PC-9 (cell line): ENCODE measurements at places on chromosomes 16 and 17.

GRCh38 chr16:56743840-56744239 is 13.9 kb downstream of the NUP93 start:
- H3K4me1 ChIP-seq: no peaks in the 10 kb centered on the region
- H3K36me3 ChIP-seq: no peaks in the 10 kb centered on the region
- H3K4me3 ChIP-seq: no peak overlapping the region
- no peaks in the 10 kb centered on the region for H3K27me3 ChIP-seq

DNA sequence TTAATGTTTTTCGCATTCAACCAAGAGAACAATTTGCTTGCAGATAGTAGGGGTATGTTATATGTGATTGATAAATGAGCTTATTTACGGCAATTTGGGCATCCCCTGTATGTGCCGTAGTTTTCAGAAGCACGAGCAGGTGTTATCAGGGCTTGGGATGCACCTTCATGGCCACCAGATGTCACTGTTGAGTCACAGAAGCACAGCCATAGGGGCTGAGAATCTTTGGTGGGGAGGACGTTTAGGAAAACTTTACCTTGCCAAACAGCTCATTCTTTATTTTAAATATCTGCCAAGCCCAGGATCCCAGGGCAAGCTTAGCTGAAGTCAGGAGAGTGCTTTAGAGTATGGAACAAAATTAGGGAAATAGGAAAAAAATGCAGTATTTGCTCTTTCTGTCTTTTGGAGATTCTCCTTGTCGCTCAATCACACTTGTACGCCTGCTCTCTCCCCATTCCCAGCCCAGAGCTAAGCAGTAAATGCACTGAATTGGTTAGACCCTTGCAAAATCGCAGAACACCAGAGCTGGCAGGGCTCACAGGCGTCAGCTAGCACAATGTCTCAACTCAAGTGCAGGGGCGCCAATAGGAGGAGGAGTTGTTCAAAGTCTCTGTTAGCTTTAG is 93.6 kb upstream of the MPHOSPH6 start:
- H3K4me1 ChIP-seq: no peaks in the 10 kb centered on the region
- H3K36me3 ChIP-seq: no peaks in the 10 kb centered on the region
- H3K27ac ChIP-seq: no peak overlapping the region
- peak; percentile 27 for DNase-seq
- peaks cover 56% of the 10 kb centered on the region for H3K27me3 ChIP-seq

GRCh38 chr17:68327823-68328557 is 36.7 kb downstream of the ARSG start:
- H3K27ac ChIP-seq: peak overlapping the region; percentile 92
- no peak for DNase-seq
- no peaks in the 10 kb centered on the region for H3K36me3 ChIP-seq
- H3K27me3 ChIP-seq: no peaks in the 10 kb centered on the region

GRCh38 chr17:9937901-9938300 is 32.8 kb upstream of the RCVRN start:
- peaks cover 59% of the 10 kb centered on the region for H3K27me3 ChIP-seq
- no peak overlapping the region for H3K27ac ChIP-seq
- DNase-seq: no peak
- no peak overlapping the region for H3K4me3 ChIP-seq
- H3K36me3 ChIP-seq: no peaks in the 10 kb centered on the region

- no peaks in the 10 kb centered on the region for H3K36me3 ChIP-seq
- H3K4me3 ChIP-seq: no peak overlapping the region
- DNase-seq: peak; percentile 64
- H3K4me1 ChIP-seq: no peaks in the 10 kb centered on the region
Measured at GRCh38 chr16:20774703-20775362, 11.0 kb downstream of the ACSM3 start.

DNA sequence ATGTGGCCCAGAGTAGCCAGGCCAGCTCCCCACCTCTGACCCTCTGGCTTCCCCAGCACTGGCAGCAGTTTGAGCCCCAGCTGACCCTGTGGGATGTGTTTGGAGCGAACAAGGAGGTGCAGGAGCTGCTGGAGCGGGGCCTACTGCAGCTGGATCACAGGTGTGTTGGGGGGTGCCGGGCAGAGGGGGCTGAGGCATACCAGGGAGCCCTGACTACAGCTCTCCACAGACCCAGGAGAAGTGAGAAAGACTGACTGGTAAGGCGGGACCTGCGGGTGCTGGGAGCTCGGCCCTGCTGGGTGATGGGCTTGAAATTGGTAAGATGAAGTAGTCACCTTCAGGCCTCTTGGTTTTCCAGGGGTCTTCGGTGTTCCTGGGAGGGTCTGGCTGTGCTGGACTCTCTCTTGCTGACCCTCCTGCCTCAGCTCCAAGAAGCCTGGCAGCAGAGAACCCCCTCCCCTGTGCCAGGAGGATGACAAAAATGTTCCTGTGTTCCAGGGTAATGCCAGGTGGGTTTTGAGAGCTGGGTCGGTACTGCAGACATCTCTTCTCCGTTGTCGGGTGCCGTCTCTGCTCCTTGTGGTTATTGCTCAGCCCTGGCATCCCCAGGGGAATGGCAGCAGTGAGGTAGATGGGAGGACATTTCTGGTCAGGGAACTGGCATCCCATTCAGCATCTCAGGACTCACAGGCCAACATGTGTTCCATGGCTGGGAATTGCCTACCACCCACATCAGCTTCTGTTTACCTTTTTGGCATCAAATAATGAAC is 5.9 kb downstream of the RSAD1 start:
- peaks cover 44% of the 10 kb centered on the region for H3K4me1 ChIP-seq
- no peak for DNase-seq
- no peak overlapping the region for H3K4me3 ChIP-seq
- no peaks in the 10 kb centered on the region for H3K27me3 ChIP-seq
- no peak overlapping the region for H3K27ac ChIP-seq

DNA sequence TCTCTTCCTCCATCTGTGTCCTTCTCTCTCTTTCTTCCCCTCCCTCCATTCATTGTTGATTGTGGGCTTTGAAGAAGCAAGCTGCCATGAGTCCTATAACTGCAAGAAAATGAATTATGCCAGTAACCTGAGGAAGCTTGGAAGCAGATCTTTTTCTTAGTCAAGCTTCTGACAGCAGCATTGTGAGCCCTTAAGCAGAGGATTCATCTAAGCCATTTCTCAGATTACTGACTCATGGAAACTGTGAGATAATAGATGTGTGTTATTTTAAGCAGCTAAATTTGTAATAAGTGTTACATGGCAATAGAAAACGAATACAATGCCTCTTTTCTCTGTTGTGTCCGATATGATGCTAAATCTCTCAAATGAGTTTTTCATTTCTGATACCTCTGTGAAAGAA is 1109.7 kb downstream of the CDH11 start:
- no peak overlapping the region for H3K4me3 ChIP-seq
- no peaks in the 10 kb centered on the region for H3K4me1 ChIP-seq
- peaks cover 4% of the 10 kb centered on the region; the same call in 1 of the 2 replicates for H3K27me3 ChIP-seq
- H3K27ac ChIP-seq: no peak overlapping the region
- DNase-seq: no peak

DNA sequence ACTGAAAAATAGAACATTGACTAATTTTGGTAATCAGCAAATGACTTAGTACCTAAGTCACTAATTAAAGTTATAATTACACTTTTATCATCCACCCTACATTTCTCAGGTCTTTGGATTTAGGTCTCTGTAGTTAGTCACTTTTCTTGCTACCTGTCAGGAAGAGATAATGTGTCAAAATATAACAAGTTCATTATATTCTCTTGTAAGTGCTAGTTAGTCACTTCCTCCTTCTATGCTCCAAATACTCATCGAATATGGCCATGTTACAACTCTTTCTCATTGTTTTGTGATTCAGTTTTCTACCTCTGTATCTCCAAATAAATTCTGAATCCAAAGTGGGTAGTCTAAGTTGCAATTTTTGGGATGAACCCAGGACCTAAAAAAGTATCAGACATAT is 163.5 kb upstream of the KIF2B start:
- H3K27ac ChIP-seq: no peak overlapping the region
- H3K36me3 ChIP-seq: no peaks in the 10 kb centered on the region
- no peak for DNase-seq

GRCh38 chr16:1469693-1470201 is 5.1 kb downstream of the CLCN7 start:
- no peak overlapping the region for H3K27ac ChIP-seq

DNA sequence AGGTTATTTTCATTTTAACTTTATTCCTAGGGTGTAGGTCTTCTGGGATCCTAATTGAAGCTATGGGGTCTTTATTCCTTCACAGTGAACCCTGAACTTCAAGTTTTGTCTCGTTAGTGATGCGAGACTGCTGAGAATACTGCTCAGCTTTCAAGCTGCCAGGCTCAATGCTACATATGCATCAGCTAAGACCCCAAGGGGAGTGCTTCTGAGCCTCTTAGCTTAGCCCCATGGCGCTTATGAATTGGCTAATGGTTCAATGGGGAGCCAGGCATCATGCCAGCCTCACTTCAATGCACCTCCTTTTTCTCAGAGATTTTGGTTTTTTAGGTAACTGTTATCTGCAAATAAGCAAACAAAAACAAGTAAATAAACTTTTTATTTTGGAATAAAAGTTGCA is 94.1 kb upstream of the SIAH1 start:
- H3K4me3 ChIP-seq: no peak overlapping the region
- H3K4me1 ChIP-seq: no peaks in the 10 kb centered on the region
- no peak overlapping the region for H3K27ac ChIP-seq
- H3K27me3 ChIP-seq: no peaks in the 10 kb centered on the region
- no peaks in the 10 kb centered on the region for H3K36me3 ChIP-seq

DNA sequence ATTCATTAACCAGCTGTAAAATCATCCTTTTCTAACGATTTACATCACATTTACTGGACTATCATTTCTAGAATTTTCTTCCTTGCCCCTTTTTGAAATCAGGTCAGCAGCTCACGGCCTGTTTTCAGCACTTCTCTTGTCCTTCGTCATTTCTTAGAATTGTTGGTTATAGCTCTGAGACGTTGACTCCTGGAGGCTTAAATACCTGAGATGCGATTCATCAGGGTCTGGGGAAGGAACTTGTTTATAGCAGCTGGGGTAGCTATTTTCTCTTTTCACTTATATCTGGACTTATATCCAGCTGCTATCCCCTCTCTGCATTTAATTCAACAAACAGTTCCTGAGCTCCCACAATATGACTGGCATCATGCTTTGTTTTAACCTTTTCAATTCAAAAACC is 338.7 kb upstream of the TNRC6C start:
- H3K36me3 ChIP-seq: no peaks in the 10 kb centered on the region
- no peak overlapping the region for H3K27ac ChIP-seq
- H3K4me1 ChIP-seq: no peaks in the 10 kb centered on the region
- H3K27me3 ChIP-seq: peaks cover 61% of the 10 kb centered on the region
- H3K4me3 ChIP-seq: no peak overlapping the region
- DNase-seq: no peak

DNA sequence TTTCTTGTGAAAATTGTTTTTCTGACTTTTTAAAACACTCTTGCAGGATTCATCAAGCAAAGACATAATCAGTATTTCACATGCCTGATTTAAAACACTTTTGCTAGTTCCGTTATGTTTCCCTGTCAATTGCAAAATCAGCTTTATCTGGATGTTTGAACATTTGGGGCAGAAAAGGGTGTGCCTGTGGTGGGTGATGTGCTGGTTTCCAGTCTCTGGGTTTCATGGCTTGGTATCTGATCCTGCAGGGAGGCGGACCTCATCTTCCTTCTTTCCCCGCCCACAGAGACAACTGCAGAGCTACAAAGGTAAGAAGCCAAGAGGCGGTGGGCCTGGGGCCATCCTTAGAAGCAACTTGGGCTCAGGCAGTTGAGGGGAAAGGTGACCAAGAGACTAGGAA is 41.8 kb downstream of the NLRC5 start:
- H3K36me3 ChIP-seq: no peaks in the 10 kb centered on the region
- no peaks in the 10 kb centered on the region for H3K27me3 ChIP-seq
- no peak for DNase-seq
- H3K4me1 ChIP-seq: peaks cover 11% of the 10 kb centered on the region

- H3K4me3 ChIP-seq: peak overlapping the region; percentile 24; the same call in 1 of the 2 replicates
- H3K4me1 ChIP-seq: peaks cover 47% of the 10 kb centered on the region
- H3K27me3 ChIP-seq: no peaks in the 10 kb centered on the region
- H3K36me3 ChIP-seq: no peaks in the 10 kb centered on the region
Measured at GRCh38 chr17:40901981-40902474, 17.0 kb upstream of the KRT20 start.

GRCh38 chr16:63890081-63890480 is 1231.8 kb downstream of the CDH11 start:
- no peaks in the 10 kb centered on the region for H3K36me3 ChIP-seq
- DNase-seq: no peak
- no peak overlapping the region for H3K27ac ChIP-seq
- no peaks in the 10 kb centered on the region for H3K27me3 ChIP-seq
- no peak overlapping the region for H3K4me3 ChIP-seq
- H3K4me1 ChIP-seq: no peaks in the 10 kb centered on the region

GRCh38 chr16:26078716-26079355 is 387.1 kb downstream of the HS3ST4 start:
- H3K27me3 ChIP-seq: peaks cover 6% of the 10 kb centered on the region
- no peaks in the 10 kb centered on the region for H3K36me3 ChIP-seq
- H3K4me3 ChIP-seq: no peak overlapping the region
- H3K4me1 ChIP-seq: no peaks in the 10 kb centered on the region

DNA sequence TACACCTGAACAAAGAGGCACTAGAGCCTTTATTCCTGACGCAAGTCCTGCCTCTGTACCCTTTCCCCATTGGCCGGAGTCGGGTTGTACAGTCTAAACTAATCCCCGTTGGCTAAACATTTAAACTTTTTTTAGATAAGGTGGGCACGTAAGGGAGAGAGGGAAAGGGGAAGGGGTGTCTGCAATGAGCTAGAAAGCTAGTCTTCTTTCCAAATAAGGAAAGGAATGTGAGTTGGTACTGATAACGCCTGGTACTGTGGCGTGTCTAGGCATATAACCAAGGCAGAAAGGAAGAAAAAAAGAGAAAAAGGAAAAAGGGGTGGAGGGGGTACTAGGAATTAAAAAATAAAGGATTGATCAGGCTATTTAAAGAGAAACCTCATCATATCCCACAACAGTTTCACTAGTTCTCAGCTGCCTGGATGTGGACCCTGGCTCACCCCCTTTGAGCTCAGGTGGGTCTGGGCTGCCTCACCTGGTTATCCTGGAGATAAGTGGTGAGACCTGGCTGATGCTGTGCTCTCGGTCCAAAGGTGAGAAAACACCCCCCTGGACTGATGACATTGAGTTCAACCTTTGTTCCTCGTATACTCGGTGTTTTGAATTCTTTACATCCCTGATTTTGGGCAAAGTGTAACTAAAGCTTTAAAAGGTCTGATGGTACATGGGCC is 90.9 kb upstream of the EEF2KMT start:
- H3K27me3 ChIP-seq: peaks cover 84% of the 10 kb centered on the region
- no peaks in the 10 kb centered on the region for H3K4me1 ChIP-seq
- no peaks in the 10 kb centered on the region for H3K36me3 ChIP-seq
- no peak for DNase-seq

GRCh38 chr16:85331688-85332087 is 219.4 kb upstream of the CIBAR2 start:
- peak; percentile 58 for DNase-seq
- H3K27me3 ChIP-seq: no peaks in the 10 kb centered on the region
- peaks cover 28% of the 10 kb centered on the region for H3K4me1 ChIP-seq
- H3K36me3 ChIP-seq: no peaks in the 10 kb centered on the region
- H3K27ac ChIP-seq: no peak overlapping the region

DNA sequence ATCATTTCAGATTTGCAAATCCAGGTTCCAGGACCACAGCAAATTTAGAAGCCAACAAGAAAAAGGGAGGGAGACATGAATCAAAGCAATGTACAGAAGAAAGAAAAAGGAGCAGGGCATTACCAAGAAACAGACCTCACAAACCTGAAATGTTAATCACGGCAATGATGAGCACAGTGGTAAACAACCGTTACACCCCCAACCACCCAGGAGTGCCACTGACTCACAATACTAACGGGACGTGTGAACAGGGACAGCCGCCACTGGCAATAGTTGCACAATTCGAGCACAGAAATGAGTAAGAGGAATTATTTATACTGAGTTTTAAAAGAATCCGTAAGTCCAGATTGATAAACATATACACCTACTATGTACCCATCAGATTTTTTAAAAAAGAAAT is 13.8 kb downstream of the USP22 start:
- no peak for DNase-seq
- no peaks in the 10 kb centered on the region for H3K4me1 ChIP-seq
- peaks cover 14% of the 10 kb centered on the region; the same call in 1 of the 2 replicates for H3K36me3 ChIP-seq
- no peak overlapping the region for H3K4me3 ChIP-seq
